ENCODE measurements at places on chromosomes 13 and 19.

GRCh38 chr19:12521996-12522395, 29.3 kb downstream of the ZNF564 start:
- DNase-seq, result no peak

DNA sequence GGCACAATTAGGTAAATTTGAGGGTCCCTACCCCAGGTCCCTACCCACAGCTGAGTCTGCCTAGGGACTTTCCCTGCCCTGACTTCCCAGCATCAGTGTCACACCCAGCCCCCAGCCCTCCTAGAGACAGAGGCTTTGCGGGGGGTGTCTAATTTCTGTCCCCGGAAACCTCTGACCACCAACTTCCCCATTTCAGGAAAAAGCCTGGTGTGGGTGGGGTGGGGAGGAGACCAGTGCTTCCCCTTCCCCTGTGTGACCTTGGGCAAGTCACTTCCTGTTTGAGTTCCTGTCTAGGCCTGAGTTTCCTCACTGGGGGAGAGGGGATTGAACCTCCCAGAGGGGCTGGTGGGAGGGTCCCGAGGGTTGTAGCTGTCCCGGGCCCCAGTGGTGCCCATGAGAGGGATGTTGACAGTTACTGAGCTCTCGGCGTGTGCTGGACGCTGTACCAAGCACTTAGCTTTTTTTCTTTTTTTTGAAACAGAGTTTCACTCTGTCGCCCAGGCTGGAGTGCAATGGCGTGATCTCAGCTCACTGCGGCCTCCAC, 7.9 kb downstream of the VASP start:
- DNase-seq, result no peak

- no peak for DNase-seq
These were observed 29.1 kb downstream of the FAM187B start for GRCh38 chr19:35199481-35199880.

GRCh38 chr13:65889368-65889767, 1340.8 kb downstream of the PCDH9 start:
- DNase-seq, result no peak

DNA sequence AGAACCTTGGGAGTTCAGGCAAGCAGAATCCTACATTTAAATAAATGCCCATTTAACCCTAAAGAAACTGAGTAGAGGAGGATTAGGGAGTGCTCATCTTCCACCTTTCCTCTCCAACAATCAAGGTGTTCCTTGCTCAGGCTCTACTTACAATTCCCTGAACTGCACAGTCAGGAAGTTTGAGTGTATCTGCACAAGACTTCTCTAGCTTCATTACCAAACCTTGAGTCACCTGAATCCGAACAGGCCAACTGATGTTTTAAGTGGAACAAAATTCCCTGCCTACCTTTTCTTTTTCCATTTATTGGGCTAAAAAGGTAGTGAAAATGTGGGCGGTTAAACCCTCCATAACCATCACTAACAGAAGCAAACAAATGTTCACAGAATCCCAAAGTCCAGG, 78.3 kb downstream of the FOXO1 start:
- no peak for DNase-seq

GRCh38 chr19:17127671-17128070, 52.1 kb downstream of the MYO9B start:
- no peak for DNase-seq

GRCh38 chr19:14814982-14815652, 19.9 kb downstream of the OR7A5 start:
- no peak for DNase-seq

DNA sequence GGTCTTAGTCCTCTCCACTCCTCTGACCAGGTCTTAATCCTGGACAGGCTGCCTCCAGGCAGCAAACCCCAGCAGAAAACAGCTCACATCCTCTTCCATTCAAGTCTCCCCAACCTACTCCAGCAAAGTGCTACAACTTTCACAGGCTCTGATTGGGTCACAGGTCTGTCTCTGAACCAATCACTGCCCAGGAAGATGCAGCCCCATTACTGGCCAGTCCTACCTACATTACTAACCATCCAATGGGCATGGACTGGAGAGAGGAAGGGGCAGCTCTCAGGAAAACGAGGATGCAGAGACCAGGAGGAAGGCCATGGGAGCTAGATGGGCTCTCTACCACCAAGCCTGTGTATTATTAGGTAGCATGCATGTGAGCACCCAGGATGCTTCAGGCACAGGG, 12.2 kb downstream of the MED26 start:
- peak; percentile 15 for DNase-seq

DNA sequence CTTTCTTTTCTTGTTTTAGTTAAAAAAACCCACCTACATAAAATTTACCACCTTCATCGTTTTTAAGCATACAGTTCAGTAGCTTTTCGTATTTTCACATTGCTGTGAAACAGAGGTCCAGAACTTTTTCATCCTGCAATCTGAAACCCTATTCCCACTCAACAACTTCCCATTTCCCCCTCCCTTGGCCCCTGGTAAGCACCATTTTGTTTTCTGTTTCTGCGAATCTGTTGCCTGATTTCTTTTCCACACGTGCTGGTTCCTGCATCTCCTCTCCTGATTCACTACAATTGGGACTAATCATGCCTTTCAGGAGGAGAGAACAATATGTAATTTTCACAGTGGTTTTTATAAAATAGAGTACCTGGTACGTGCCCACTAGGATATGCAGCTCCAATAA, 149.2 kb upstream of the RNF113B start:
- no peak for DNase-seq

- no peak for DNase-seq
These were observed 82.2 kb downstream of the EDNRB start for GRCh38 chr13:77836423-77836822.

DNA sequence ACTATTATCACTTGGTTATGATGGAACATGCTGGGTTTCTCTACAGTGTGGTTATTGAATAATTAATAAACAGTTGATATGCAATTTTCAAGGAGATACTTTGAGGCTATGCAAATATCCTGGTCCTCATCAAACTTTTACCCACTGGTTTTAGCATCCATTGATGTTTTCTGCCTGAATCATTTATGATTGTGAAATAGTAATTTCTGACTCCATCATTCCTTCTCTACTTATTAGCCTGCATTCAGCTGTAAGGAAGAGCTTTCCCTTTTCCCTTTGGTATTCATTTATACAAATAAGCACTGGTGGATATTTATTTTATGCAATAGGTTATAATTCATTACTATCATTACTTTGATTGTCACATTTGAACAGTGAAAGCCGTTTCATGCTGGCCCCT, 13.9 kb upstream of the DNAJC15 start:
- DNase-seq, result no peak

DNA sequence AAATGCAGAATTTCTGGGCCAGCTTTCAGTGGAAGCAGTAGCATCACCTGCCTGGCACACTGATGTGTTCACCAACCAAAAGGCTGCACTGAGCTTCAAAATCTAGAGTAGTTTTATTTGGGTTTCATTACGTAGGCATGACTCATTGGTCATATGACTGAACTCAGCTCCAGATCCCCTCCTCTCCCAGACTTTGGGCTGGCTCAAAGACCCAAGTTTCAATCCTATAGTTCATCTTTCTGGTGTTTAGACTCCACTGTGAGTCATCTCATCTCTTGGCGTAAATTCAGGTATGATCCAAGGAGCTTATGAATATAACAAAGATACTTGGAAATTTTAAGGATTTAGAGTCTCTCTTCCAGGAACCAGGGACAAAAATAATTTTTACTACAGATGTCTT, 17.7 kb downstream of the ZMYM5 start:
- peak; percentile 90 for DNase-seq

- DNase-seq, result no peak
These were observed 4.0 kb downstream of the LHFPL6 start for GRCh38 chr13:39599012-39599411.

DNA sequence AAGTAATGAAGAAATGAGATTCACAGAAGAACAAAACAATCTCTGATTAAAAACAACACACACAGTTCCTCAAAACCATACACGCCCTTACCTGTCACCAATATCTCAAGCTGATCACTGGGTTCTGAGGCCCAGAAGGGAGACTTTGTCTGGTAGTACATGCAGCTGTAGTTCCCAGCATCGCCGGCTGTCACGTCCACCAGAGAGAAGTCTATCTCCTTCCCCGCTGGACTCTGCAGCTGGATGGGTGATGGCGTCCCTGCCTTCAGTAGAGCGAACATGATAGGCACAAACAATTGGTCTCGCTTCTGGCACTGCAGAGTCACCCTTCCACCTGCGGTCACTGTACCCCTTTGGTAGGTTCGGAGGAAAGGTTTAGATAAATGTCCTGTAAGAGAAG, 7.3 kb downstream of the TARM1 start:
- DNase-seq, result no peak

DNA sequence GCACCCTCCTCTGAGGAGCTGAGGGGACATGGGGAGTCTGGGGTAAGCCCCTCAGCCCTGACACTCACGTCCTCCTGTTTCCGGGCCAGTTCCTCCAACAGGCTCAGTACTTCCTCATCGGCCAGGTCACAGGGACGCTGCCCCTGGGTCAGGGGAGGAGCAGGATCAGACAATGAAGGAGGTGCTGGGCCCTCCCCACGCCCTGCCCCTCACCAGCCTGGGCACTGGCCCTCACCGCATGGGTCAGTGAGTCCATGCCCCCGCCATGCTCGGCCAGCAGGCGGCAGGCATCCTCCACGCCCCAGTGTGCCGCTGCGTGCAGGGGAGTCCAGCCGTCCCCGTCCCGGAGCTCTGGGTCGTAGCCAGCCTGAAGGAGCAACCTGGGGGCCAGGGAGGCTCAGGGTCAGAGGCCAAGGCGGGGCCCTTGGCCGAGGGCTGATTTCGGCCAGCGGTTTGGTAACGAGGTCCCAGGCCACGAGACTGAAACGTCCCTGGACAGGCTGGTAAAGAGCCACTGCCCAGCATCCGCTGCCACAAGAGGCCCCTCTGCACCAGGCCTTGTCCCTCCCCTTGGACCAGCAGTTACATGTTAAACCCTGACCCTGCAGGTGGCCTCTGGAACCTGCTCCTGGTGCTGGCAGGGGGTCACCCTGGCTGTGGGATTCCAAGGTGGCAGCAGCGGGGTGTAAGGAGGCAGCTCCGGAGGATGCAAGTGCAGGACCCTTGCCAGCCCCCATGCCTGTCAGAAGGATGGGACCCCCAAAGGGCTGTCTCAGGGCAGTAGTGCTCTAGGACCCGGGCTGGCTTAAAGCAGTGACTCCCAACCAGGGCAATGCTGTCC, 18.5 kb downstream of the PPP1R12C start:
- DNase-seq, result no peak

DNA sequence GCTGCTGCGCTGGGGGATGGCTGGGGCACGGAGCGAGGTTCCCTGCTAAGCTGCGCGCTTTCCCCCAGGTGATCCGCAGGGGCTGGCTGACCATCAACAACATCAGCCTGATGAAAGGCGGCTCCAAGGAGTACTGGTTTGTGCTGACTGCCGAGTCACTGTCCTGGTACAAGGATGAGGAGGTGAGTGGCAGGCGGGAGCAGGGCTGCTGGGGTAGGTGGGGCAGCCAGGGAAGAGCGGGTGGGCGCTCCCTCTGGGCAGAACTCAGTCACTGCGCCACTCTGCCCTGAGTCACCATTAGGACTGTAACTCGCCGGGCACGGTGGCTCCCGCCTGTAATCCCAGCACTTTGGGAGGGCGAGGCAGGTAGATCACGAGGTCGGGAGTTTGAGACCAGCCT, 23.8 kb downstream of the TMED1 start:
- DNase-seq, result no peak

DNA sequence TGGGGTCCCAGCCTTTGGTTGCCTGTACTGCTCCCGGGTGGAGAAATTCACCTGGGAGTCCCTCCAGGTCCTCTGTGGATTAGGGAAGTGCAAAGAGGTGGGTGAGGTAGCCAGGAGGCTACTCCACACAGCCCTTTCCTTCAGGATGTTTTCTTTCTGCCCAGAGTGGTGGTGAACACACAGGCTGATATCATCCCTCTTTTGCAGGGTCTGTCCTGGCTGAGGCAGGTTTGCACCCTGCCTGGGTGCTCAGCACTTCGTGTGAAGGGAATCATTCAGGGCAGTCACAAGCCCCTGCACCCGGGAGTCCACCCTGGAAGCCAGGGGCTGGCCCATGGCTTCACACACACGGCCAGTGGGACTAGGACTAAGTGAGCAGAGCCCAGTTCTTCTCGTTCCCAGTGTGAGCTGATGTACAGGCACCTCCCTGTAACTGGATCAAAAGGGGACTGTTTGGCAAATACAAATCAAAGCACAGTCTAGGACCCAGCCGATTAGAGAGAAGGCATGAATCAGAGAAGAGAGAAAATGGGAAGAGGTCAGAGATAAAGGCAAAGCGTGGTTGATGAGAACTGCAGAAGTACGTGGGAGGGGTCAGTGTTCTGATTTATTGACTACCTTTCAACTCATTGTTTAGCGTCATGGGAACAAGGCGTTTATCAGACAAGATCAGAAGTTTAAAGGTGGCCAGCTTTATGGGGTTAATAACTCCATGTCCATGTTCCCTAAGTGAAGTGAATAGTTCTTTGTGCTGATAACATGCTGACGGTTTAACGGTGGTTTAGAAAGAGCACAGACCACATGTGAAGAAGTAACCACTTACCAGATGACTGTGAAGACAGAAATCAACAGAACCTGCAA, 30.4 kb upstream of the SPATA13 start:
- peak; percentile 19 for DNase-seq

DNA sequence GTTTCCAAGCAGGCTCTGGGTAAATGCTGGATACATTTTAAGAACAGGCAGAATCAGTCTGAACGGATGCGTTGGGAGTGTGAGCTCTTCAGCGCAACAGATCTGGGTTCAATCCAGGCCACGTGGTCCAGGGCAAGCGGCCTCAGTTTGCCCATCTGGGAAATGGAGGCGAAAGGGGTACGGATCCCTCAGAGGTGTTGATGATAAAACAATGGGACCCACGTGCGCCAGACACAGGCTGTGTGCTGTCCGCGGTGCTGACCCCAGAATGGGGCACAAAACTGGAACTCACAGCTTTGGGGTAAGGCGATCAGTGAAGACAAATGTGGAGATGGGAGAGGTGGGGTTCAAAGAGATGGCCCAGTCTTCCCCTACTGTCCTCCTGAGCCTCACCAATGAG, 13.1 kb upstream of the PDE4C start:
- no peak for DNase-seq

DNA sequence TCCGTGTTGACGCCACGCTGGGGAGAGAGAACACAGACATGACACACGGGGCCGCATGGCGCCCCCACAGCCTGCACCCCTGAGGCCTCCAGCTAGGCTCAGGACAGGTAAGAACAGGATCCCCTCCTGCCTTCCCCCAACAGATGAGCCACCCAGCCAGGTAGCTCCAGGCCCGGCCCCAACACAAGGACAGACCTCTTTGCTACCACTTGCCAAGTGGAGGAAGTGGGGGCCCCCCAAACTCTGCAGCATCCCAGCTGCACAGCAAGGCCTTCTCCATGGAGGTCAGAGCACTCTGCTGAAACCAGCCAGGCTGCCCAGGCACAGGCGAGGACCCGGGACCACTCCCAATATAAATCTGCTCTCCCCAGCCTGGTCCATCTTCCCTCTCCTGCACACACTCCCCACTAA, 31.5 kb downstream of the PEPD start:
- no peak for DNase-seq

DNA sequence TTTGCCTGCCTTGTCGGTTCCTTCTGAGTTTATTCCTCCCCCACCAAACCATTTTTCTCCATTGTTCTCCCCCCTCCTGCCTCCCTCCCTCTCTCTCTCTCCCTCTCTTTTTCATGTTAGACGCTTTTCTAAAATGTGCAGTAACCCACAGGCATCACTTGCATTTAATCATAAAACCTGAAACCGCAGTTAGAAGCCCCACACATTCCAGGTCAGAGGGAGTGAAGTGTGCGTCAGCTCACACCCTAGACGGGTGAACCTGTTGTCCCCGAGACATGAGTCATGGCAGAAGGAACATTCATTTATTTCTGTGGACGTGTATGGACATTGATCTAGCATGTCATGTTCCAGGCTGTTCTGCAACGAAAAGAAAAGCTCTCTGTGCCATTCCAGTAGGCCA, 19.9 kb downstream of the ONECUT3 start:
- DNase-seq, result peak; percentile 52

- DNase-seq, result no peak
These were observed 9.7 kb downstream of the BCKDHA start for GRCh38 chr19:41407271-41407670.
